ENCODE measurements at places on chromosomes 2 and 18.

GRCh38 chr2:19815746-19816145 is 86.0 kb downstream of the TTC32 start:
- no peak for DNase-seq

- no peak for DNase-seq
These were observed 31.9 kb downstream of the HS1BP3 start for GRCh38 chr2:20618886-20619521.

- no peak for DNase-seq
These were observed 98.0 kb upstream of the ITGA6 start for GRCh38 chr2:172329416-172329773.

DNA sequence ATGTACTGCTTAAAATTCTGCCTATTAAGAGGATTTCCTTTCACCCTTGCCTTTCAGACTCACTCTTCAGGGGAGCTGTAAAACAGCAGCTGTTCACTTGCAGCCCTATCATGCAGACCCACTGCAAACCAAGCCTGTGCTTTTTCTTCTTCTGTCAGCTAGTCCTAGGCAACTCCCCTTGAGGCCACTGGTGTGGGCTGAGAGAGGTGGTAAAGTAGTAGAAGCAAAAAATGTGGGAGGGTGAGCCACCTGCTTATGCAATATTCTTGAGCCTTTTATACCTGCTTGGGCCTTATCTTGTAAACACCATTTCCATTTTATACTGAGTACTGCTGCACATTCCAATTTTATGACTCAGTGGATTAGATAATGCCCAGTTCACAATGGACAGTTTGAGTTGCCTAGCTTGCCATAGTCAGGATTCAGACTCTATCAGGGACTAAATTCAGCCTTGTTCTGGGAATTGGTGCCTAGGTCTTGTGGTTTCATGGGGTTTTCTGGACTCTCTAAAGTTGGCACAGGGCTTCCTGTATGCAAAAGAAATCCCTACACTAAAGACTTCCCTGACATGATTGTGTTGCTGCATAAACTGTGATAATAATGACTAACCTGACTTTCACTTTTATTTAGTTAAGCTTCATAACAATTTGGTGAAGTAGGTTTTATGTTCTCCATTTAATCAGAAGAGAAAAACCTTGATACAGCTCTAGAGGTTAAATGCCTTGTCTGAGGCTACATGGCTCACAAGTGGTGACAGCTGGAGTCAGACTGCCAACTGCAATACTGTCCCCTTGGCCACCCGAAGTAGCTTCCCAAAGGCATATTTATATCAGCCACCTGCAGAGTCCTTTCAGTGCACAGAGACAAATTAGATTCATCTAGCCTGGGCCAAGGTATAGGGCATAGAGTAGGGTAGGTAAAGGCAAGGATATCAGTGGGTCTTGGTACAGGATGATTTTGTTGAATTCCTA is 47.4 kb upstream of the KDM3A start:
- DNase-seq, result no peak

- DNase-seq, result no peak
These were observed 39.2 kb downstream of the GNAL start for GRCh38 chr18:11728249-11728648.

- no peak for DNase-seq
These were observed 233.2 kb upstream of the TCF4 start for GRCh38 chr18:55821219-55821618.

DNA sequence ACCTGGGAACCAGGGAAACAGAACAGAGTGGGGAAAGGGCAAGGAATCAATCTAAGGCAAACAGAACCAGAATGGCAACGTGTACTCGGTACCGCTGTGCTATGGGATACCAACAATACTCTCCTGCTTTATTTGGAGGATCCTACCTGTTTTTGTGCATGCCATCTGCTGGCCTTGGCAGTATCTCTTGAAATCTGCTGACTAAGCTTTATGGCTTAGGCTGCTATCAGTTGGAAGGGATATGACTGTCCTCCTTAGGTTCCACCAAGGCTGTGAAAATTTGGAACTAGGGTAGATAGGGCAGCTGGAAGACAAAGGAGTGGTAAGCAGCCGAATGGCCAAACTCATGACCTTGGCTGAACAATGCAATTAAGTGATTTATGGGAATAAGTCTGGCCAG is 71.3 kb upstream of the LYPD6 start:
- DNase-seq, result no peak

All from NCI-H1694 (cell line).